ENCODE measurements at places on chromosomes 1 and 21. TPM values are rescaled to one million over a fixed set of nuclear protein-coding genes. Genes with fewer than 3 reads are reported as not detected.

The NOC2L gene
- total RNA-seq: 94.6 TPM

The WDR4 gene
- 9.2 TPM for total RNA-seq

The PLXNA2 gene
- total RNA-seq: 1.4 TPM

The ARHGEF11 gene
- total RNA-seq: 19.8 TPM

The RGS13 gene
- not detected for total RNA-seq

The KLHDC8A gene
- 0.08 TPM for total RNA-seq

The DCST1 gene
- total RNA-seq: not detected

The MIS18A gene
- 9.6 TPM for total RNA-seq

The SELP gene
- 1.7 TPM for total RNA-seq

The GJA9 gene
- 0.12 TPM for total RNA-seq

The AMY2B gene
- 2.0 TPM for total RNA-seq

The C1orf116 gene
- total RNA-seq: not detected

The TMCO1 gene
- 63.5 TPM for total RNA-seq

The IFNLR1 gene
- not detected for total RNA-seq

The FCGR3A gene
- total RNA-seq: not detected

The DENND2C gene
- 0.98 TPM for total RNA-seq

The ST6GALNAC3 gene
- 0.12 TPM for total RNA-seq

The REN gene
- not detected for total RNA-seq

The APCS gene
- total RNA-seq: not detected

The TFF2 gene
- total RNA-seq: not detected

The CD46 gene
- total RNA-seq: 63.4 TPM

The PEAR1 gene
- total RNA-seq: 1.8 TPM

The SYT2 gene
- not detected for total RNA-seq

The PODN gene
- total RNA-seq: 4.1 TPM

The KCNJ10 gene
- total RNA-seq: not detected

The FMO5 gene
- total RNA-seq: 1.2 TPM

The CLIC6 gene
- 0.23 TPM for total RNA-seq

The NBPF14 gene
- 24.8 TPM for total RNA-seq

The HNRNPCL4 gene
- not detected for total RNA-seq

The HSD17B7 gene
- 16.5 TPM for total RNA-seq

The DNASE2B gene
- not detected for total RNA-seq

The CLDN8 gene
- total RNA-seq: not detected

The GBP6 gene
- total RNA-seq: not detected

The KCNJ9 gene
- under 0.01 TPM for total RNA-seq

The TMEM51 gene
- 2.0 TPM for total RNA-seq

The SPTA1 gene
- total RNA-seq: not detected

The COL8A2 gene
- total RNA-seq: 5.0 TPM

The PUM1 gene
- 101 TPM for total RNA-seq
